A549 treated with CpdA at 1 μM for 4 hours (cell line): ENCODE measurements at places on chromosomes 1 and 21. TPM values are rescaled to one million over a fixed set of nuclear protein-coding genes. Genes with fewer than 3 reads are reported as not detected.

VANGL2 gene
- 0.84 to 1.4 TPM (median 1.1 TPM) in 5 replicates for total RNA-seq

CD1E gene
- total RNA-seq, result not detected in 5 replicates

OR2T11 gene
- not detected in 5 replicates for total RNA-seq

MIXL1 gene
- 0.06 to 0.24 TPM in 2 of 5 replicates, not detected in the others for total RNA-seq

TMPRSS2 gene
- total RNA-seq, result 0.02 to 0.13 TPM (median 0.09 TPM) in 3 of 5 replicates, not detected in the others

ADAMTS5 gene
- not detected in 5 replicates for total RNA-seq

CELA2A gene
- total RNA-seq, result not detected in 5 replicates
